Activated CD8-positive, alpha-beta memory T cell treated with anti-CD3 and anti-CD28 coated beads for 48 hours (primary cell): ENCODE measurements at places on chromosomes 7 and 10.

GRCh38 chr7:128361411-128362379, at the start of gene PRRT4:
TSS of gene PRRT4 (minus strand) at chr7:128361690.
- DNase-seq = no peak

- no peak for DNase-seq
Measured at GRCh38 chr10:84845628-84846261, 517.4 kb downstream of the CCSER2 start.

GRCh38 chr10:122176232-122177213, 94.6 kb upstream of the BTBD16 start:
- DNase-seq = no peak

- no peak for DNase-seq
Measured at GRCh38 chr10:90306187-90306586, 551.7 kb downstream of the HTR7 start.

- DNase-seq = no peak
Measured at GRCh38 chr7:20298486-20298901, 32.2 kb upstream of the ITGB8 start.

- DNase-seq = no peak
Measured at GRCh38 chr7:125529249-125529648, 599.6 kb upstream of the POT1 start.

GRCh38 chr7:45968856-45969541, 47.9 kb upstream of the IGFBP3 start:
- no peak for DNase-seq

DNA sequence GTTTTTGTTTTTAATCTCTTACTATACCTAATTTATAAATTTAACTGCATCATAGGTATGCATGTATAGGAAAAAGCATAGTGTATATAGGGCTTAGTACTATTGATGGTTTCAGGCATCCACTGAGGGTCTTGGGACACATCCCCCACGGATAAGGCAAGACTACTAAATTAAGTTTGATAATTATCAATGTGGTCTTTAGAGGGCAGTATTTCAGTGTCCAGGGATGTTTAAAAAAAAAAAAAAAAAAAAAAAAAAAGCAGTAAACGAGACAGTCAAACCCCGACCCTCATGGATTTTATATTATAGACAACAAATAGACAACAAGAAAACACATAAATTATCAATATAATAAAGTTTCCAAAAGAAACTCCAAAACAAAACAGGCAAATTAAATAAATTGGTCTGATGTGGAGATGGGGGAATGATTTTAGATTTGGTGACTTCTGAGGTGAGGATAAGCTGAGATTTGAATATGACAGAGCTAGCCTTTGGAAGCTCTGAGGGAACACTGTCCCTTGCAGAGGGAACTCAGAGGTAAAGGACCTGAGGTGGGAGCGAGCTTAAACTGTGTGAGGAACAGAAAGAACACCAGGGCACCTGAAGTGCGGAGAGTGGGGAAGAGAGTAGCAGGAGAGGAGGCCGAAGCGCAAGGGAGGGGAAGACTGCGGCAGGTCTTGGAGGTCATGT, 14.8 kb downstream of the ACSM6 start:
- no peak for DNase-seq

DNA sequence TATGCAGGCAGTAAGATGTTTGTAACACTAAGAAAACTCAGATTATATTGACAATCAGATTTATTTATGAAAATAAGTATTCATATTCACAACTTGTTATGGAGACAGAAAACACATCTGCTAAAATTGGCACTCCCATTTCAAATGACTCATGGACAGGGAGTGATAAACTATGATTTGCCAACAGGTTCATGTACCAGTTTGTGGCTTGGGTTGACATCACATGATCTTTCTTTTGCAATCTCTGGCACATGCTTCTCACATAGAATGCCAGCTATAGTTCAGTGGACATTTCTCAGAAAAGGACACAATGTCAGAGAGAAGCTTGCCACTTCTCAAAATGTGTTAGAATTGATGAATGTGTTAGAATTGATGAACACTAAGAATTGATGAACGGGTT, 663.2 kb upstream of the ANKRD30A start:
- no peak for DNase-seq

DNA sequence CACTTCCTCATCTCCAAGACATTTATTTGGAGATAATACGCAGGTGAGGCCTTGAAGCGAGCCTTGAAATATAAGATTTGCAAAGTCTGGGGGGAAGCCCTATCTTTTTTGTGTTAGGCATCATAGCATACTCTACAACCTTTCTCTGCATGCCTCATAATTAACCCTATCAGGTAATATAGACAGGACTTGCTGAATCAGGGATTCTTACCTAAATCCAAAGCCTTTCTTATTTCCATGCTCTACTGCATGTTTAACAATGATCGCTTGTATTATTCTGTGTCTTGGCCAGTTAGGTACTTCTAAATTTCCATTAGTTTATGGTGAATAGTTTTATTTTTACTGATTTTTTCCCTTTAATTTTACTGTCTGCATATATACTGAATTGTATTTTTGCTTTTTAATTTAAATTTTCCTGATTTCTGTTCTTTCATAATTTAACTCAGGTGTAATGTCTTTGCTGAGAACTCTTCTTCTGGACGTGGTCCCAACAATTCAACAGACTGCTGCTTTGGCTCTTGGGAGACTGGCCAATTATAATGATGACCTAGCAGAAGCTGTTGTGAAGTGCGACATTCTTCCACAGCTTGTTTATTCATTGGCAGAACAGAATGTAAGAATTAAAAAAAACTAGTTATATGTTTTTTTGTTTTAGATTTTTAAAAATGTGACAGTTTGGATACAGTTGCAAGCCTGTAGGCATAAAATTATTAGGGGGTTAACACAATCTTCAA, 19.3 kb downstream of the SPAG6 start:
- DNase-seq = no peak

DNA sequence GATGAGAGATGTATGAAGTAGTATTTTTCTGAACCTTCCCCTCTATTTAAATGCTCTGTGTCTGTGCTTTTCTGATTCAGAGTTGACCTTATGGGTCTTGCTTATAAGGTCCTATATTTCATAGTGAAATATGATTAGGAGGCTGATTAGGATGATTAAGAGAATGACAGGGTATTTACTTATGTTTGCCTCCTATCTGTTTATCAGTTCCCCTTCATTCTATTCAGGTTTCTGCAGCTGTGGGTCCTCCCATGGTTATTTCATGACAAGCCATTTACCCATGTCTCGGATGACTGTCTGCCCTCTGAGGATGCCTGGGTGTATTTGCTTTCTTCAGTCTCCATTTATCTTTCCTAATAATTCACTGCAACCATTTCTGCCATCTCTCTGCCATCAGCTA, 16.9 kb downstream of the RPA3 start:
- no peak for DNase-seq

DNA sequence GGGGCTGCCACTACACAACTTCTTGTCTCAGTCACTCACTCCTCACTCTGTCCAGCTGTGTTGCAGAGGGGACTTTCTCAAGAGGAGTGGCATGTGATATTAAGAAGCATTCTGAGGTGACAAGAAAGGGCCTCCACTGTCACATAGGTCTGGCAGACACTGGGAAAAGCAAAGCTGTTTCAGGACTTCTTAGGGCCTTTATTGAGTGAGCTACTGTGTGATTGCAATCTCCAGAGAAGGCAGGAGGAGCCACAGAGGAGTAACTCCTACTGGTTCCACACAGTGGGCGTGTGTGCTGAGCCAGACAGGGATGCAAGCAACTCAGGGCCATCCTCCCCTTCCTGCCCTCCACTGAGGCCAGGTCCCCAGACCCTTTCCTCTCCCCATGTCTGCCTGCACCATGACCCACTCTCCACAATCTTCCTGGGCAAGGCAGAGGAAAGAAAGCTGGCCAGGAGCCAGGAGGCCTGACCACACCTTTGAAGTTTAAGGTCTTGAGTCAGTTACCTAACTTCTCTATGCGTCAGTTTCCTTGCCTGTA, 262.0 kb upstream of the ZMIZ1 start:
- DNase-seq = no peak

GRCh38 chr7:50960621-50961310, 178.1 kb upstream of the GRB10 start:
- DNase-seq = no peak

GRCh38 chr7:51242007-51242691, 74.5 kb downstream of the COBL start:
- DNase-seq = no peak

DNA sequence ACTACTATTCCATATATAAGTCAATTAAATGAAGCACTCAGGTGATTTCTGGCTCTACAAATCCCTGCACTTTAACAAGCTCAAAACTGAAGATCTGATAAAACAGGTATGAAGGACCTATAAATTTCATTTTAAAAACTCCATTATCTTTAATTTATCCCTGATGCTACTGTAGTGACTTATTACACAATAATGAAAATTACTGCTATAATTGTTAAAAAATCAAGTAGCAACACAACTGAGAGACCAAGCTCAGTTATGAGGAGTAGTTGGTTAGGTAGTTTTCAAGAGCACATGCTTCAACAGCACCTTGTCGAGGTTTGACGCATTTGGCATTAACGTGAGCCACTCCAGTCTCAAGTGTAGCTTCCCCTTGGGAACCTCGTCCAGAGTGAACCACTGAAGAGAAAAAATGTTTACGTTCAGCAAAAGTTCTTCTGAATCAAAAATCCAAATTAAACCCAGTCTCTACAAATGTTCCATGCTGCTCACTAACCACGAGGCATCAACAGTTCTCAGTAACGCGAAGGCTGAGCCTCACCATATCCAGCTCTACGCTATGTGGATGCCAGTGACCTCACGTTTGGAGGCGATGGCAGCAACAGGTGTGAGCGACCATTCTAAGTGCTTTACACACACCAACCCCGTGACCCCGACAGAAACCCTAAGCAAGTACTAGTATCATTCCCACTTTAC, 55.3 kb upstream of the NCAPG2 start:
- DNase-seq = no peak

DNA sequence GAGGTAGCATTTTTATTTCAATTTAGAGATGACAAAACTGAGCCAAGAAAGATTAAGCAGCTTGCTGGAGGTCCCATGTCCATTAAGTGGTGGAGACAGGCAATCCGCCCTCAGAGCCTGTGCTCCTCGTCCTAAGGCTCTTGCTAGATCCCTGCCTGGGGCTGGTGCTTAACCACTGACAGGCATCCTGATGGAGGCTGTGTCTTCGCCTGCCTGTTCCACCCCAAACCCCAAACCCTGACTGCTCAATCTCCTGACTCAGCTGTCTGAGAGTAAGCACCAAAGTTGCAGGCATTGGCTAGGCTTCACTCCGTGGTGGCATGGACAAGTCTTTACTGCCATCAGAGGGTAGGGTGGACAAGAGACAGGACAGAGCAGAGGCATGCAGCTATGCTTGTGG, 209.4 kb downstream of the POU6F2 start:
- DNase-seq = no peak

- no peak for DNase-seq
Measured at GRCh38 chr10:43093423-43094076, 16.7 kb downstream of the RET start.

- no peak for DNase-seq
Measured at GRCh38 chr7:94228678-94229077, 166.0 kb upstream of the COL1A2 start.

GRCh38 chr10:693506-693905, 4.0 kb upstream of the DIP2C start:
- no peak for DNase-seq

- DNase-seq = no peak
Measured at GRCh38 chr10:109281347-109281746, 642.0 kb downstream of the XPNPEP1 start.

DNA sequence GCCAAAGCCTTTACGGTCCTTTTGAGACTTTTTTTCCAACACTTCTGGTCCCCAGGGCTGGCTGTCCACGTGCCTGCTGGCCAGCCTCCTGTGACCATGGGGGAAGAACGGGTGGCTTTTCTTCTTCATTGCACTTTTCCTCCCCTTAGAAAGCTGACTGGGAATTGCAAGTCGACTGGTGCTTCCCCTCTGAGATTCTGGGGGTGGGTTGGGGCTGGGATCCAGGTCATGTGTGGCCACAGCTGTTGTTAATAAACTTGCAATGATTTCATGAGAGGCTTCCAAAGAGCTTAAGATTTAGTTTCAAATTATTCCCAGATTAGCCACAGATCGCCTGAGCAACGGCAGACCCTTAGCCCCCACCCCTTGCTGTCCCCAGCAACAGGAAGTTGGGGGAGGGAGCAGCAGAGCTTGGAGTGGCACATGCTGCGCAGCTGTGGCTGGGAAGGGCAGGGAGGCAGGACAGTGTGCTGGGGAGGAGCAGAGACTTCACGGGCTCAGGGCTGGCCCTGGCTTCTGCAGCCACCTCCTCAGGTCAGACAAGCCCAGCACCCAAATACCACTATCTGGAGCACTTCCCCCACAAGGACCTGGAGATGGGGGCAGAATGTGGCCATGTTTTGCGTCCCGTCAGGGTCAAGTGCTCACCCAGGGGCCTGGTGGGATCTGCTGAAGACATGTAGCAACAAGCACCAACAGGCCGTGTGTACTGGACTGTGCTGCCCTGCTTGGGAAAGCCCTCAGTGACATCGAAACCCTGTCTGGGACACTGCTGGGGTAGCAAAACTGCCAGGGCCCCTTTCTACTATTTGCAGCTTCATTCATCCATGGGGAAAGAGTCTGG, 147.1 kb downstream of the RNF216 start:
- no peak for DNase-seq

DNA sequence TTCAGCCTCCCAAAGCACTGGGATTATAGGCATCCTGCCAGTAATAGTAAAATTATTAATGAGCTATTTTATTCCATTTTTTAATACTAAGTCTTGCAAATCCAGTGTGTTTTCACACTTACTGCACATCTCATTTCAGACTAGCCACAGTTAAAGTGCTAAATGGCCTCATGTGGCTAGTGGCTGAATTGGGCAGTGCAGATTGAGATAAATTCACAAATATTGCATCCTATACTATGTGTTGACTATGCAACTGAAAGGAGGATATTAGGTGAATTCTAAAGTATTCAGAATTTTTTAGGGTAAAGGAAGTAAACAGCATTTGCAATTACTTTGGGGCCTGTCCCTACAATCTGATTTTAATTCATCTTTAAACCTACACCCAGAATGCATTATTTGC, 10.2 kb downstream of the APBB1IP start:
- no peak for DNase-seq

- no peak for DNase-seq
Measured at GRCh38 chr10:29920408-29921070, 138.8 kb downstream of the JCAD start.

- DNase-seq = no peak
Measured at GRCh38 chr7:18347170-18347569, 148.4 kb upstream of the HDAC9 start.

DNA sequence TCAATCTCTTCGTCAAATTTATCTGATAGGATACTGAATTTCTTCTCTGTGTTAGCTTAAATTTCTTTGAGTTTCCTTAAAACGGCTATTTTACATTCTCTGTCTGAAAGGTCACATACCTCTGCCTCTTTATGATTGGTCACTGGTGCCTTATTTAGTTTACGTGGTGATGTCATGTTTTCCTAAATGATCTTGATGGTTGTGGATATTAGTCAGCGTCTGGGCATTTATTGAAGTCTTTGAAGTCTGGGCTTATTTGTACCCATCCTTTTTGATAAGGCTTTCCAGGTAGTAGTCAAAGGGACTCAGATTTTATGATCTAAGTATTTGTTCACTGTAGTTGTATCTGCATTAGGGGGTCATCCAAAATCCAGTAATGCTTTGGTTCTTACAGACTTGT, 1407.5 kb upstream of the LRRTM3 start:
- DNase-seq = no peak
